ENCODE measurements at places on chromosomes 13 and 19.

GRCh38 chr19:45798995-45799517 lies 6.4 kb upstream of the DMWD start:
- peak; percentile 45 for DNase-seq

- DNase-seq: no peak
Measured at GRCh38 chr13:108034909-108035410, 180.4 kb downstream of the LIG4 start.

DNA sequence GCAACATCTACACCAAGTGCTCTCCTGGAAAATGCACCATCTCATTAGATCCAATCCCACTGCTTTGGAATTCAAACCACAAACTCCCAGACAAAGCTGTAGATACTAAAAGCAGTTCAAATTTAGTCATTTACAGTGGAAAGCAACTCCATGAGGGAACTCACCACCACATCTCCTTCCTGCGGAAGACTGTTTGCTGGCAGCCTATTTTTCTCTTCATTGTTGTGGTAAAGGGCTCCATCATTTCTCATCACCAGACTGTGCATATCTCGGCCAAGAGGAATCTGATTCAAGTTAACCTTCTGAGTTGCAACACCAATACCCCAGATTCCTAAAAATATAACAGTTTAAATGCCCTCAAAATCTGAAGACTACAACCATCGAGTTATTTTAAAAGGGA lies 8.4 kb downstream of the SPRYD7 start:
- DNase-seq: no peak

- DNase-seq: peak; percentile 60
Measured at GRCh38 chr19:10110076-10110971, 1.2 kb upstream of the P2RY11 start.

DNA sequence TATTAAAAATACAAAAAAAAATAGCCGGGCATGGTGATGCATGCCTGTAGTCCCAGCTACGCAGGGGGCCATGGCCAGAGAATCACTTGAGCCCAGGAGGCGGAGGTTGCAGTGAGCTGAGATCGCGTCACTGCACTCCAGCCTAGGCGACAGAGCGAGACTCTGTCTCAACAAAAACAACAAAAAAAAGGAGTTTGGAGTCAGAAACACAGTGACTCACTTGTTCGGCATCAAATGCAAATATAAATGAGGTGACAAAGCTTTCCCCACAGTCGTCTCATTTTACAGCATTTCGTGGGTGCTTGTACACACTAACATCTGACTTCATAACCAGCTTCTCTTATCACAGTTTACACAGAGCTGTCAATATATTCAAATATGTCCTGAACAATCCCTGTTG lies 11.0 kb downstream of the ZNF665 start:
- no peak for DNase-seq

DNA sequence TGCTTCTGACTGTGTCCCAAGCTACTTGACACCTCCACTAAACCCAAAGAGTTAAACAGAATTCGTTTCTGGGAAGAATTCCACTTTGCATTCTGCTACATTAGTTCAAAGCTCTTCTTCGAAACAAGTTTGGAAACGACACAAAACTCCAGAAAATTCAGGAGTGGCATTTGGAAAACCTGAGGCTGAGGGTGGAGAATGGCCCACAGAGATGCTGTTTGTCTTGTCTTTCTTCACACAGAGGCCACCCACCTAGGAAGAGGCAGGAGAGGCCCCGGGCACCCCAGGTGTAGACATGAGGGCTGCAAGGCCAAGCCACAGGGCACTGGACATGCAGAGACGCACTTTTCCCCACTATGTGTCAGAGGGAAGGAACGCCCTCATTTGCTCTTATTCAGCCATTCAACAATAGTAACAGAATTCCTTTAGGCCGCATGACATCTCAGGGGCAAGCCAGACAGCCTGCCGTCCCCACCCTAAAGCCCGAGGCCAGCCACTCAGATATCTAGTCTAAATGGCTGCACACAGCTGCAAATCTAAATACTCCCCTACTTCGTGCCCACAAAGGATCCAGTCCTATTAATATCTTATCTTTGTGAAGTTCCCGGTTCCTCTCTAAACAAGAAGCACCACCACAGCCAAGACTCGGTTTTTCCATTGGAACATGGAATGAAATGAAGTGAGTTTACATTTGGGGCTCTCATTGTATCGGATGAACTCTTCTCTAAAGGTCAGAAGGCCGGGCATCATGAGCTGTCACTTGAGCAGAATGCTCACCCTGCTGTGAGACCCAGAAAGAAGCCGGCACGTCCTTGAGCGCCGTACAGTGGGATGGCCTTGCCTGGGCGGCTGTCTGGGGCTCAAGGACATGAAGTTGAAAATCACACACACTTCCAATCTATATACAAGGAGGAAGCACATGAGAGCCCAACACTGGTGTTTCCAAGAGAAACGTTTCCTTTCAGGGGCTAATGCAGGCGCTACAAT lies 19.8 kb downstream of the COL4A1 start:
- DNase-seq: no peak

- DNase-seq: no peak
Measured at GRCh38 chr13:76004416-76004815, 368.3 kb downstream of the LMO7 start.

- no peak for DNase-seq
Measured at GRCh38 chr19:35291259-35291658, 702 bp upstream of the MAG start.

All from NB4 (cell line).